ENCODE measurements at places on chromosomes 5 and 9.

GRCh38 chr9:100600521-100601079, 22.7 kb downstream of the CAVIN4 start:
- no peak for DNase-seq

GRCh38 chr9:99819856-99820684, 1.6 kb upstream of the NR4A3 start:
- peak; percentile 96 for DNase-seq

DNA sequence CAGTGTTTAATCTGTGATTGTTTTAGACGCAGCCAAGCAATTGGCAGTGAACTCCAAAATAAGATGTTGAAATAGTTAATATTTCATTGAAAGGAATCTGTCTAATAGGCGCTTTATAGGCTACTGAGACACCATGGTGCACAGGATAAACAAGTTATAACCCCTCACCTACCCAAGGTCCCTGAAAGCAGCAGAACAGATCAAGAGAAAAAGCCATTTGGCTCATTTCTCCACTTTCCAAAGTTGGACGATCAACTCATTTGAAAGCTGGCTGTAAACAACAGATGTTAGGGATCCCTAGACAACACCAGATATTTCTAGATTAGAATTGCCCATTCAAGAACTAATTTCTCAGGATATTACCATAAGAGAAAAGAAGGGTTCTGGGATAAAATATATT, 4.9 kb downstream of the PUM3 start:
- DNase-seq: no peak

DNA sequence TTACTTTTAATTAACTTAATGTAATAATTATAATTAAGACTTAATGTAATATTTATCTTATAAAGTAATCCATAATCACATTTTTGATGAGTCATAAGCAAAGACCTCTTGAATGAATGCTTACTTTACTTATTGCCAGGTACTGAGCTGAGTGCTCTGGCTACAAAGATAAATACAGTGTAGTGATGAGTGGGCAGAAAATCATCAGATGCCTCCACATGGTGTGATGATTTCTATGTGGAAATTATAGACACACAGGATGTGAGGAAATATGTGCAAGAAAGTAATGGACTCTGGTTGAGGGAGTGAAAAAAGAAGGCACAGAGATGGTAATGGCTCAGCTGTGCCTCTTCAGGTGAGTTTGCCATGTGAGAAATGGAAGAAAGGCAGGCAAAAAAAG, 422.6 kb upstream of the CD180 start:
- no peak for DNase-seq

GRCh38 chr5:74206579-74207550, 433.7 kb downstream of the ENC1 start:
- no peak for DNase-seq
